ENCODE measurements at places on chromosomes 7 and 10.

DNA sequence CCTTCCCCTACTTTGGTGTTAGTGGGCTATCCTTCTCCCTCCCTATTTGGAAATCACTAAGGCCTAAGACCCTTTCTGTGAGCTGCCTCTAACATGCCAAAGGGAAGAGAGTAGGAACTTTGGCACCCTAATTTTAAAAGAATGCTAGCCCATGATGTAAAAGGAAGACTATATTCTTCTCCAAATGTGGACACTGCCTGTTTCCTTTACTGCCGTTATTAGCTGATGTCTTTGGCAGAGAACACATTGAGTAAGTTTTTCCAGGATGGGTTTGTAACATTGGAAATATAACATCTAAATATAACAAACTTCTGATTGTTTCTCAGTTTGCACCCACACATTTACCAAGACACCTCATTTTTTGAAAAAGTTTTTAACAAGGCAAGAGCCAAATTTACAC is 56.9 kb upstream of the TNKS2 start:
- DNase-seq = no peak

DNA sequence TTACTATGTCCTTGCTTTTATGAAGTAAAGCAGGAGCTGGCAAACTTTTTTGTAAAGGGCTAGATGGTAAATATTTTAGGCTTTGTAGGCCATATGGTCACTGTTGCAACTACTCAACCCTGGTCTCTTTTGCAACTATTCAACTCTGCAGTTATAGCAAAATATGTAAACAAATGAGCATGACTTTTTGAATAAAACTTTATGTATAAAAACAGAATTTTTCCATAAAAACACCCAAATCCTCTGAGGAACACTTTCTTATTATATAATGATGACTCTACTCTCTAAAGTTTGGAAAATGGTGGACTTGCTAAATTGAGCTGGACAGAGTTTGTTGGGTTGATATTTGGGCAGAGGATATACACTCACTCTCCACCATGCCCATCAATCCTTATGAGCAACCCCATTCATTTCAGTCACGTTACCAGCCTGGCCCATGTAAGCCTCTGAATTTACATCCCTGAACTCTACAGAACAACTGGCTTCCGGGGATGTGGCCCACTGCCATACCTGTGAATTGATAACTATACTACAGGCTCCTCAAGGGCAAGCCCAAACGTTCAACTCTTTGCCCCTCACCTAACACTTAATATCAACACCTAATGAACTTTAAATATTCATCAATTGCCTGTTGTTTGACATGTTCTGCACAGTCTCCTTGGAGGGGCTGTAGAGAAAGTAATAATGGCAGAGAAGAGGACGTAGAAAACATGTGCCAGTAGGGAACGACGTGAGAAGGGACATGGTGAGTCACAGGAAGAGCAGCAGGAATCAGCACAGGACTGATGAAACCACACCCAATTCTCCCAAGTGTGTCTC is 37.6 kb downstream of the SGMS1 start:
- peak; percentile 82 for DNase-seq

DNA sequence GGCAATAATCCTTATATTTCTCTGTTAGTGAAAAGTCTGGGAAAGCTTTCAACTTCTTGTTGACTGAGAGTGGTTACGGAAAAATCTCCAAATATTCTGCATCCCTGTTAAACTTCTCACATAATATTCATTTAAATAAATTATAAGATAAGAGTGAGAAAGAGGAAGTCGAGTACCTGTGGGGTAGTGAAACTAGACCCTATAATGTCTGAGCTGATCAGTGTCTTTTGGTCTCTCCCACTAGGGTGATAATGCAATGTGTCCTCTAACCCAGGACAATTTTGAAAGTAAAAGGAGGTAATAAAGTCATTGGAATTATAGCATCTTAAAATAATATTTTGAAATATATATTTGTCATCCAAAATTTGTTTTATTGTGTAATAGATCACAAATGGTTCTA is 2.1 kb upstream of the AGR3 start:
- DNase-seq = no peak

GRCh38 chr10:113775686-113776294 is 24.3 kb downstream of the PLEKHS1 start:
- DNase-seq = no peak

DNA sequence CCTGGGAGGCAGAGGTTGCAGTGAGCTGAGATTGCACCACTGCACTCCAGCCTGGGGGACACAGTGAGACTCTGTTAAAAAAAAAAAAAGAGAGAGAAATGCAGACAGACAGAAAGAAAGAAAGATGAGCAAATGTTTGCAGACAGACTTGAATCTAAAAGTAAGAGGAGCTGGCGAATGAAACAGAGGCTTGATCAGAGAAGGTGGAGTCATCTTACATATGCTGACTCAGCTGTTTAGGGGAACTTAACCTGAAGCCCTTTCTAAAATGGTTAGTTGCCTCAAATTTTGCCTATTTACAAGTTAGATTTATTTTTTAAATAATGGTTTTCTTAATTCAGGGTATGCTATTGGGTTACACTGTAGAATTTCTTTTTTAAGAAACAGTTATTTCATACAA is 5.4 kb downstream of the FAM171A1 start:
- peak; percentile 24 for DNase-seq

GRCh38 chr7:78704504-78704903 is 749.0 kb downstream of the MAGI2 start:
- DNase-seq = no peak

GRCh38 chr7:111832174-111832573 is 269.9 kb upstream of the IMMP2L start:
- DNase-seq = no peak

GRCh38 chr10:61852261-61852660 is 49.2 kb upstream of the ARID5B start:
- no peak for DNase-seq

- DNase-seq = no peak
Observed at GRCh38 chr10:108966005-108966404, 957.3 kb downstream of the XPNPEP1 start.

DNA sequence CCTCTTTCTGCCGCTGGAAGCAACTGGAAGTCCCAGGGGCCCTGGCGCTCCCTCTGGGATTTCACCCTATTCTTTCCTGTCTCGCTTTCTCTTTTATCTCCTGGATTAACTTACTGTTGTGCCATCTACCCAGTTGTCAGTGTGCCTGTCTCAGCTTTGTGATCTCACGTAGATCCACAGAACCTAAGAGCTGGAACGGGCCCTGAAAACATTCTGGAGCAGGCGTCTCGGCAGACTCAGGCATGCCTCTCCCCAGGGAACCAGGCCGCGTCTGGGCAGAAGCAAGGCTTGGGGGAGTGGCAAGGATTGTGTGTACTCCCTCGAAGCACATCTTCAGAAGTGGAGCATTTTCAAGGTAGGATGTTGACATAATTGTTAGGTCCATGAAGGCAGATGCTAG is 87.2 kb downstream of the KCNMA1 start:
- peak; percentile 35 for DNase-seq

GRCh38 chr10:110651044-110651958 is 7.2 kb downstream of the RBM20 start:
- peak; percentile 87 for DNase-seq

GRCh38 chr7:149721084-149721601 is 52.2 kb downstream of the ZNF467 start:
- DNase-seq = no peak

- peak; percentile 57 for DNase-seq
Observed at GRCh38 chr7:142793156-142793555, 22.4 kb downstream of the PRSS2 start.

GRCh38 chr10:71234970-71235685 is 22.8 kb downstream of the UNC5B start:
- peak; percentile 61 for DNase-seq

- DNase-seq = peak; percentile 72
Observed at GRCh38 chr10:80497187-80498077, 40.3 kb upstream of the SH2D4B start.

- DNase-seq = no peak
Observed at GRCh38 chr7:120825576-120825975, 32.4 kb downstream of the TSPAN12 start.

DNA sequence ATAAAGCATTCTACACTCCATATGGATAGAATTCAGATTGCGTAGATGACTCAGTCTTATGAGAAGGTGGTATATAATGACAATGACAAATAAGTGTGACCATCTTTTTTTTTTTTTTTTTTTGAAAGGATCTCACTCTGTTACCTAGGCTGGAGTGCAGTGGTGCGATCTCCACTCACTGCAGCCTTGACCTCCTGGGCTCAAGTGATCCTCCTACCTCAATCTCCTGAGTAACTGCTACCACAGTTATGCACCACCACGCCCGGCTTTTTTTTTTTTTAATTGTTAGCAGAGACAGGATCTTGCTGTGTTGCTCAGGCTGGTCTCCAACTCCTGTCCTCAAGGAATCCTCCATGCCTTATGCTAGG is 43.2 kb upstream of the NRP1 start:
- DNase-seq = peak; percentile 66

- no peak for DNase-seq
Observed at GRCh38 chr10:10294881-10295529, 722.7 kb upstream of the CELF2 start.

DNA sequence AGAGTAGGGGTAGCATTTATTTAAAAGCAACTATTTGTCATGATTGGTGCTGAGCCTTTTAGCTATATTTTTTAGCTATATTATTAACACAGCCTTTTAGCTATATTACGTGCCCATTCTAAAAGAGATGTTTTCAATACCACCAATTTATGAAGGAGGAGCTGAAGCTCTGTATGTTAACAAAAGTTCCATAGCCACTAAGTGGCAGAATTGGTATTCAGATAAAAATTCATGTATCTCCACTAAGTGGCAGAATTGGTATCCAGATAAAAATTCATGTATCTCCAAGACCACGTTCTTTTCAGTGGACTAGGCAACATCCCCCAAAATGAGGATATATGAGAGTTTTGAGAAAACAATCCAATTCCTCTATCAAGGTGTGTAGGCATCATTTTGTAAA is 268.6 kb downstream of the HGF start:
- peak; percentile 80 for DNase-seq

DNA sequence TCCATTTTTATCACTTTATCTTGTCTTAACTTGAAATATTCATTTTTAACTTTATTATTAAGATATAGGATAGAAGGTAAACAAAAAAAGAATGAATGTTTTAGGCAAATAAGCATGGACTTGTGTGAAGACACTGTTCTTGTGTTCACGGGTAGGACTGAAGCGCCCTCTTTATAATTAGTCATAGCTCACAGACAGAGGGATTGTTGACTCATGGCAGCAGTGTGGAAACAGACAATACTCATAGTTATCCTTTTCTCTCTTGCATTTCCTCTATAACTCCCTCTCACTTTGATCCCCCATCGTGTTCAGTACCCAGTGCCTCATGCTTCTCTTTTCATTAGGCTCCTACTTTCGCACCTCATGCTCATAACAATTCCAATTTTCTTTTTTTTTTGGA is 731.8 kb downstream of the PHTF2 start:
- peak; percentile 45 for DNase-seq

DNA sequence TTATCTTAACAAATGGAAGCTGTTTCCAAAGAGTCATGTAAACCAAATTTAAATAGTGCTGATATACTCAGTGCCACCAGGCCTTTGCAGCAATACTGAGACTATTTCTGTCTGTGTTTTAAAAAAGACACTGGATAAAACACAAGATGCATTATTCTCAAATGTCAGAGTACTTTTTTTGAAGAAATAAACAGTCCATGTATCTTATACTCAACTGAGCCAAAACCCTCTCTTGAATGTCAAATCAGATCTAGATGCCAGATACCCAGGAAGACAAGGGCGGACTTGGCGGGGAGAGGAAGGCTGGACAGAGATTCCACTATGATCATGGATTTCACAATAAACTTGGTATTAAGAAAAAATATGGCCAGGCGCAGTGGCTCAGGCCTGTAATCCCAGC is 127.6 kb downstream of the COBL start:
- no peak for DNase-seq

GRCh38 chr10:107657851-107658250 is 493.3 kb upstream of the SORCS1 start:
- no peak for DNase-seq

DNA sequence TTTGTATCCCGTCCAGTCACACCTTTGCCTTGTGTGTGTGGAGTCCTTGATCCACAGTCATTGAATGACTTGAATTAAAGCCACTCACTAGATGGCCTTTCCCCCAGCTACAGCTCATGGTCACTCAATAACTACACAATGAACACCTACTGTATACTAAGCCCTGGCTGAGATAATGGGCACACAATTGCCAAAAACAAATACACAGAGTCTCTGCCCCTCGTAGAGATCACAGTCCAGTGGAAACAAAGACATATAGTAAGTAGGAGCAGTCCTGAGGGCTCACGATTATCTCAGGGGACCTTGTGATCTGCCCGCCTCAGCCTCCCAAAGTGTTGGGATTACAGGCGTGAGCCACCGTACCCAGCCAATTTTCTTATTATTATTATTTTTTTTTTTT is 22.1 kb upstream of the DDIT4 start:
- no peak for DNase-seq

DNA sequence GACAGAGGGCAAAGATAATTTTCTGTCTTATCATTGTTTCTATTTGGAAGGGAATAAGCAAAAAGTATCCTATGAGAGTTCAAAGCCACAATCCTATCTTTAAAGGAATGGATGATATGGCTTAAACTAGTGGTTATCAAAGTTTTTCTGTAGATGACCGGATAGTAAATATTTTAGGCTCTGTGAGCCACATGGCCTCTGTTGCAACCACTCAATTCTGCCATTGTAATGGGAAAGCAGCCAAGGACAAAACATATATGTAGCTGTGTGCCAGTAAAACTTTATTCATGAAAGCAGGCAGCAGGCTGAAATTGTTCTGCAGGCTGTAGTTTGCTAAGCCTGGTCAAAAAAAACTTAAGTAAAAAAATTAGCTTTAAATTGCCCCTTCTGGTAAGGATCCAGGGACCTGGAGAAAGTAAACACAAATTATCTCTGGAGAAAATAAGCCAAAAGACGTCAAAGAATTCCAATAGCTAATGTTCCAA is 73.3 kb downstream of the THSD7A start:
- DNase-seq = peak; percentile 42

DNA sequence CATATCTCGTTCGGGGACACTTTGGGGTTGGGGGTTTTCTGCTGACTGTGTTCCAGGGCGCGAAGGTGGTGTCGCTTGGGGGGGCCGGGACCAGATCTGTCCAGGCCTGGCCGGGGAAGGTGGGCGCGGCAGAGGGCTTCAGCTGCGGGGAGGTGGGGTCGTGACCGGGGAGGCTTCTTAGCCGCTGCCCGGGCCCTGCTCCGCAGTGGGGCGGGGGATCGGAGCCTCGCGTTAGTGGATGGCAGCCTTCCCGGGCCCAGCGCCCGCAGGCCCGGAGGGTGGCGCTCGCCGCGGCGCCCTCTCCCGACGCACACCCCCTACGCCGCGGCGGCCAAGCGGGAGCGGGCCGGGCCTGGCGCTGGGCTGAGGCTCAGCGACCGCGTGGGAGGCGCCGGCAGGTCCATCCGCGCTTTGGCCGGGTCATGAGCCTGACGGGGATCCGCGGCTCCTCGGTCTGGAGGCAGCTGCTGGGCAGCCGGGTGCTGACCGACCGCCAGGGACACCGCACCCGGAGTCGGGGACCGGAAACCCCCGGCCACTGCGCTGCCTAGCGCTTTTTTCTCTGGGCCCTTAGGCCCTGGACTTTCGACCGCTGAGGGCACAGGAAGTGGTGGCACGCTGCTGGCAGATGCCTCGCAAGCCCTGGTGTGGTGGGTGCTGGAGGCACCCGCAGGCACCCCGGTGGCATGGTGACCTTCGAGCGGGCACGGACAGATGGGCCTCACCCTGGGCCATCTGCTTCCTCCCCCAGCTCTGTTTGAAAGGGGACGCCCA is 1.2 kb downstream of the AGAP3 start:
- DNase-seq = peak; percentile 50

Data from choroid plexus epithelial cell (primary cell).